Activated CD8-positive, alpha-beta memory T cell treated with anti-CD3 and anti-CD28 coated beads, Interleukin-2, amount 50 U/mL, for 4 hours (primary cell): ENCODE measurements at places on chromosomes 5 and 9.
A peak's percentile ranks its signal among the peaks of the same experiment; 100 is the strongest.

GRCh38 chr9:2116073-2116472 lies 100.9 kb downstream of the SMARCA2 start:
- no peak for DNase-seq

DNA sequence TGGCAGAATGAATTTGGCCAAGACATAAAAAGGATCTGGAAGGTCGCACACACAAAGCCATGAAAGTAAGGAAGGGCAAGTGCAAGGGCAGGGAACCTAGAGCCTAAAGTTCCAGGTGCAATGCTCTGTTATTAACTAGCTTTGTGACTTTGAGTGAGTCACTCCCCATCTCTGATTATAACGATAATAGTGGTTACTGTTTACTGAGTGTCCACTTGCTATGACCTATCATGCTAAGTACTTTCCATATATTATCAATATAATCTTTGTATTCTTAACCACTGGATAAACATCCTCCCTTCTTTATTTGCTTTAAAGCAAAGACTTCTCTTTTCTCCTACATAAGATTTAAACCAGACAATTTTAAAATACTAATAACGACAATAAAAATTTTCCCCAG lies 504.6 kb upstream of the BRINP1 start:
- DNase-seq, result no peak

- peak; percentile 62 for DNase-seq
Measured at GRCh38 chr9:136244122-136244968, 1.3 kb downstream of the QSOX2 start.

GRCh38 chr5:66713998-66714397 lies 117.8 kb downstream of the MAST4 start:
- no peak for DNase-seq

- no peak for DNase-seq
Measured at GRCh38 chr5:122967625-122968024, 68.9 kb downstream of the PPIC start.

GRCh38 chr9:74479711-74480110 lies 17.4 kb upstream of the RORB start:
- no peak for DNase-seq

DNA sequence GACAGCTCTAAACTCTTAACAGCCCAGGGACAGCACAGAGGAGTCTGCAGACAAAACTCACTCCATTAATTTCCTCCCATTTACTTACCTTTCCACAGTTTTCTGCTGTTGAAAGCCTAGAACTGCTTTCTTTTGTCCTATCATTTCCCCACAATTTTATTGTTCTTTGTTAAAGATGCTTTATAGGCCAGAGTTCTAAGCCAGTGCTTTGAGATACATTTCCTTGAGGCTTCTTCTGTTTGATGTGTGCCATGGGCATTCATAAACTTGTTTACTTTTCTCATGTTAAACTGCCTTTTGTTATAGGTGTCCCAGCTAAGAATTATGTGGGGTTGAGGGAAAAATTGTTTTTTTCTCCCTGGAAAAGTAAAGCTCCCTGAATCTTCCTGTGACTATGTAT lies 25.9 kb upstream of the SUB1 start:
- DNase-seq, result no peak

- no peak for DNase-seq
Measured at GRCh38 chr5:176410486-176411180, 5.7 kb downstream of the CLTB start.

DNA sequence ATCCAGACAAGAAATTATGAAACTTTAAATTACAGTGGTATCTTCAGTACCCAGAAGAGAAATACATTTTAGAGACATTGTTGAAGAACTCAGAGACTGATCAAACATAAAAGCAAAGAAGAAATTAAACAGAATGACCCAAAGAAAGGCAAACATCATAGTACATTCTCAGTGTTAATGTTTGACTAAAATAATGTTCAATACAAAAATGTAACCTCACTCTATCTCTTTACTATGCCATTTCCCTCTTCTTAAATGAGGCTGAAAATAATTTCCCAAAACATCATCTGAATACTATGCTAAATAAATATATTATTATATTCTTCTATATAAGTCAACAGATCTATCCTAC lies 22.8 kb downstream of the TMEM161B start:
- DNase-seq, result no peak

DNA sequence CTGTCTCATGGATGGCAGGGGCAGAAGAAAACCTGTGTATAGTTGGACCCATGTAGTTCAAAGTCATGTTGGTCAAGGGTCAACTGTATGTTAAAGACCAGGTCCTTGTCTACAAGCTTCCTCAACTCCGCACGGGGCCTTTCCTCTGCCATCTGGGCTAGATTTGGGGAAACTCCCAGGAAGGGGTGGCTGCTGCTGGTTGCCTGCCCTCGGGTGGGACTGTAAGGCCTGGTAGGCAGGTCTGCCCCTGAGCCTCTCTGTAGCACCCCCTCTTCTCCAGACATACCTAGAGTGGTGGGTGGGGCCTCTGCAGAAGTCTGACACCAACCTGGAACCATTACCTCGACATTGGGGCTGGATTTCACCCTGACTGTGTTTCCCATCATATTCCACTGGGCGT lies 15.2 kb downstream of the ENHO start:
- no peak for DNase-seq

GRCh38 chr9:109092587-109092986 lies 27.2 kb downstream of the TMEM245 start:
- no peak for DNase-seq

- no peak for DNase-seq
Measured at GRCh38 chr5:36635721-36636390, 29.4 kb downstream of the SLC1A3 start.

DNA sequence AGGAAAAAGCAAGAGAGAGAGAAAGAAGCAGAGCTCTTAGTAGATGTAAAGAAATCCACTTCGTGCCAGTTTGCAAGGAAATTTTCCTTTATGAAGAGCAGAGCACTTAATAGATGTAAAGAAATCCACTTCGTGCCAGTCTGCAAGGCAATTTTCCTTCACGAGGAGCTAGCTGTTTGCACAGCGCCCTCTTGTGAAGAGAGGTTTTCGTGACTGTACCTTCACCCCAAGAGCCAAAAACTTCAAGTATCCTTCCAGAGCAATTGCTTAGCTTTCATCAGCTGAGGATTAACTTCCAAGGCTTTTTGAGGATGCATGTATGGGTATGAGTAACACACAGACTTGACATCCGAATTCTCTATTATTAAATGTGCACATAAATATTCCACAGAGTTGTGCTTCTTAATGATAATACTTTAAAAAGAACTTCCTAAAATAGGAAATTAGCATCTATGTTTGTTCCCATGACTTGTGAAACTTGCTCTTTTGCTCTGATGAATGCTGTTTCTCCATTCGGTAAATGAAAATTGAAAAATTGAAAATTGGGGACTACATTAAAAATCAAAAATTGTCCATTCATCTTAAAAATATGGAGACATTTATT lies 525.6 kb downstream of the PDE4D start:
- DNase-seq, result peak; percentile 22

GRCh38 chr5:20692913-20693312 lies 704.9 kb upstream of the CDH18 start:
- DNase-seq, result no peak

- peak; percentile 96 for DNase-seq
Measured at GRCh38 chr5:6712577-6713273, 507 bp upstream of the TENT4A start.

DNA sequence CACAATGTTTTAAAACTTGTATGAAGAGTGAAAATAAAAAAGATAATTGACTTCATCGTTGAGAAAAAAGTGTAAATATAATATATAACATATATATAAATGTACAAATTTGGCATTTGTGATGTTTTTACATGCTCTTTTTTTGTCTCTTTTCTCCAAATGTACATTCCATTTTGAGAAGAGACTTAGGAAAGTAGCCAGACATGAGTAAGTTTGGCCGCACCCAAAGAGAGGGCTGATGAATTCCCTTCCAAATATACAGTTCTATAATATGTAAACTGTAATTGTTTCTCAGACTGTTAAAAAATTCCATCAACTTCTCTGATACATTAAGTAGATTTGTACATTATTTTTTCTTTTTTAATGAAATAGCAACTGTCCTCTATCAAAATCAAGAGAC lies 193.2 kb upstream of the MAP3K1 start:
- no peak for DNase-seq

DNA sequence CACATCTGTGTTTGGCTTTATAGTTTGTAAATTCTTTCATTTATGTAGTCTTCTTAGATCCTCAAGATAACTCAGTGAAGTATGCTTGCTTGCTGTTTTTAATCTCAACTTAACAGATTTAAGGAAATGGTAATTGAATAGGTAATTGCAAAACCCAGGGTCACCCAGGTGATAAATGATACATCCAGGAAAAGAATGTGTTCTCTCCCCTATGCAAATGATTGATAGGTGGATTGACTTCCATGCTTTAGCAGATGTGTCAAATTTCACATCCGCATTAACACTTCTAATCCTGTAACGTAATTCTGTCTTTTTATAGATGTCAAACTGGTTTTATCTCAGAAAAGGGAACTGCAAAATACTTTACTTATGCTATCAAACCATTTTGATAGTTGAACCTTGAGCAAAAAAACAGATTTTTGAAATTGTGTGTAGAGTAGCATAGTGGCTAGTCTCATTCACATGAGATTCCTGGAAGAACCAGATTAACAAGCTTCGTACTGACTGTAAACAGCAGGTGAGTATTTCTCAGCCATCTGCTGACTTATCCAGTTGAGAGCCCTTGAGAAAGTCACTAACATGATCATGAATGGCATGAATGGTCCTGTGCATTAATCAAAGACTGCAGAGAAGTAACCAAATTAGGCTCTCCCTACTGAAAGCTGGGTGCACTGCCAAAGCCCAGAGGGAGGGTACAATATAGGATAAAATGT lies 86.7 kb upstream of the PAM start:
- no peak for DNase-seq

- DNase-seq, result no peak
Measured at GRCh38 chr5:109016300-109016699, 268.6 kb downstream of the FER start.

DNA sequence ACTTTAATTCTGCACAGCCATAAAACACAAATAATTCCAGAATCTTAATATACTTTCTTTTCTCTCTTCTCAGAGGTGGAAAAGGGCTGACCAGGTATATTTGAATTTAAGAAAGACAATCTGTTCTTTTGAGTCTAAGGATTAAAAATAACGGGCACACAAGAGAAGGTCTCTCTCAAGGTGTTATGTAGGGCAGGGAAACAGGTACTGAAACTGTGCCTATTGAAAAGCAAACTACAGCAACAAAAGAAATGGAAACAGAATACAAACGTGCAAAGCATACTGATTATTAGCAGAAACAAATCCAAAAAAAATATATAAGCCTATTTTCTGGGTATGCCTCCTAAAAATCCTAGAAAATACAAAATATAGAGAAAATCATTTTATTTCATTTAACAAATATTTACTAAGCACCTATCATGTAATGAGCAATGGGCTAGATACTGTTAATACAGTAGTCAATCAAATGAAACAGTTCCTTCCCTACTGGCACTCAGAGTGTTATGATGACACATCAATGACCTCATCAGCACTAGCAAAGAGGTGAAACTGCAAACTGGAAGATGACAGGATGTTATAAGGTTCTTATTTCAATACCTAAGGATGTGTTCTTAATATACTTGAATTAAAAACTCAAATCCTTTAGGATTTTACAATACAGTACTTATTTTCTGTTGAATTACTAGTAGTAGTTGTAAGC lies 87.7 kb downstream of the AUH start:
- DNase-seq, result no peak

GRCh38 chr9:131942146-131942720 lies 137.4 kb downstream of the MED27 start:
- DNase-seq, result no peak

DNA sequence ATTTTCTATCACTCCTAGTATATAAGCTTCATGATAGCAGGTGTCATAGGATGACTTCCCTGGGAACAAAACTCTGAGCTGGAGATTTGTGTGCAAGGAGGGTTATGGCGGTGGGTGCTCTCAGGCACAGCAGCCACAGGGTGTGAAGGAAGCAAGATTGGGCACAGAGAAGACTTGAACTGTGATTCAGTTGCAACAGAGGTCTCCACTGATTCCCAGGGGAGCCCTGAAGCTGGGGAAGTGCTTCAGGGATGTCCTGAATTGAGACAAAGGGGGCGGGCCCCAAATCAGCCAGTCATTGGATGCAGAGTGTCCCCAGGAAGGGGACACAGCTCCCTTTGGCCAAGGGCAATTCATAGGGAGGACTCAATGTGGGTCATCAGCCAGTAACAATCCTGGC lies 44.4 kb upstream of the ANKRD55 start:
- DNase-seq, result no peak

- DNase-seq, result no peak
Measured at GRCh38 chr9:33260372-33260771, 4.1 kb downstream of the BAG1 start.

GRCh38 chr9:13274886-13275641 lies 4.4 kb downstream of the MPDZ start:
- no peak for DNase-seq

DNA sequence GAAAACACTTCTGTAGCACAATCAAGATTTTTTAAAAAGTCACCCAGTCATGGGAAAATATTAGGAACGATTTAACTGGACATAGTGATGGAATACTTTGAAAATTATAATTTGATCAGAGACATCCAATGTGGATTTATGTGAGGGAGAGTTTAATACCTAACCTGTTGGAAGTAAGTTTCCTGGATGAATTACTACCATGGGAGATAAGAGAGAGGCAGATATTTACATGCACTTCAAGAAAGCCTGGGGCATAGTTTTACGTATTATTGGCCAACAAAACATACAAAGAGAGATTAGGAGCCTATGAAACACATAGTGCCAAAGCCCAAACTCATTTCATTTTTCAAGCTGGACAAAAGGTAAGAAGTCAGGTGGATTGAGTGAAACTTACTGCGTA lies 336.8 kb downstream of the SLIT3 start:
- DNase-seq, result no peak

DNA sequence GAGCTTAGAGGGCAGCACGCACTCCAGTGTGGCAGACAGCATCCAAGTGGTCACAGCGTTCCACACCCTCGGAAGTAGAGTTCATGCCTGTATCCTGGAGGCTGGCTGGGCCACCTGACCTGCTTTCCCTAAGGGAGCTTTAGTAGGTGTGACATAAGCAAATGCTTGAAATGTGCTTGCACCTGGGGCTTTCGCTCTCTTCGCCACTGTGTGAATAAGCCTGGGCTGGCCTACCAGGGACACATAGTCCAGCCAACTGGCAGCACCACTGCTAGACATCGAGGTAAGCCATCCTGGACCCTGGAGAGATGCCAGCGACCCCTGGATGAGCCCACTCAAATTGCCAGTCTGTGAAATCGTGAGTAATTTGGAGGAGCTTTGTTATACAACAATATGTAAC lies 24.9 kb upstream of the IRX4 start:
- no peak for DNase-seq

GRCh38 chr9:89179895-89180734 lies 1.5 kb upstream of the SHC3 start:
- peak; percentile 20 for DNase-seq

GRCh38 chr9:99181206-99181605 lies 40.5 kb downstream of the ALG2 start:
- no peak for DNase-seq

GRCh38 chr9:34603610-34604231 lies 8.2 kb downstream of the RPP25L start:
- peak; percentile 84 for DNase-seq

- no peak for DNase-seq
Measured at GRCh38 chr9:95495961-95496360, 20.8 kb downstream of the PTCH1 start.
